Suprapubic skin (tissue), 4 donors: ENCODE measurements at places on chromosomes 4 and X. TPM values are rescaled to one million over a fixed set of nuclear protein-coding genes. Genes with fewer than 3 reads are reported as not detected.

DNA sequence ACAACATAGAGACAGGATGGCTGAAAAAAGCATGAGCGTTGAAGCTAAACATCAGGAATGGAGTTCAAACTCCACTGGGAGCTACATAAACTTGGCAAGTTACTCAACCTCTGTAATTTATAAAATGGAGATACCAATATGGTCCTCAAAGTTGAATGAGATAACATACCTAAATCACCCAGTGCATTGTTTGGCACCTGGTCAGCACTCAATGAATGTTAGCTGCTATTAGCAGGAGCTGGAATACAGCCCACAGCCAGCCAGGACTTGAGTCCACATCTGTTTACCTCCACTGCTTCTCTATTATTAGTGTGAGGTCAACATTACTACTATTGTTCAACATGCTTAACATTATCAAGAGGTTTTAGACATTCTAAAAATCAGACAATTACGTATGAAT lies 97.9 kb downstream of the NR3C2 start:
- no peak for DNase-seq
- no peak overlapping the region for H3K4me3 ChIP-seq
- no peaks in the 10 kb centered on the region for H3K36me3 ChIP-seq
- peaks cover 13% of the 10 kb centered on the region for H3K4me1 ChIP-seq
- H3K27ac ChIP-seq: no peak overlapping the region
- H3K27me3 ChIP-seq: no peaks in the 10 kb centered on the region

GRCh38 chr4:163544407-163545038 lies 50.0 kb downstream of the TMA16 start:
- peak overlapping the region; percentile 35 for H3K4me3 ChIP-seq
- no peak overlapping the region for H3K27ac ChIP-seq
- peaks cover 10% of the 10 kb centered on the region for H3K4me1 ChIP-seq
- H3K27me3 ChIP-seq: no peaks in the 10 kb centered on the region
- H3K36me3 ChIP-seq: peaks cover 5% of the 10 kb centered on the region

DNA sequence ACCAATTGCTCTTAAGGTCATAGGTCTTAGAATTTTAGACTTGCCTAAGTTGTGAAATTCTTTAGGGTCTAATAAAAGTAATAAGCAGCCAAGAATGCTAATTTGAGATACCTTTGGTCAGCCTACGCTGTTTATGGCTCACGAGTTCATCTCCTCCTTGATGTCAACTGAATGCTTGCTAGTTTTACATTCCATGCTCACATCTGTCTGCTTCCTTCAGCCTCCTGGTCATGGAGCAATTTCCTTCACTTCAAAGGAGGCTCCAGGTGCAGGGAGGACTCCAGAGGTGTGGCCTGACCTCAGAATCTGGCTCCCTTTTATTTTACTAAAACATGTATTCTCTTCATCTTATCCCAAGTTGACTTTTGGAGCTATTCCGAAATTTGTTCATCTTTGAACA lies 23.3 kb upstream of the LNX1 start:
- no peak overlapping the region for H3K27ac ChIP-seq
- H3K36me3 ChIP-seq: no peaks in the 10 kb centered on the region
- H3K4me3 ChIP-seq: no peak overlapping the region
- H3K27me3 ChIP-seq: no peaks in the 10 kb centered on the region
- H3K4me1 ChIP-seq: no peaks in the 10 kb centered on the region
- DNase-seq: no peak

The UFSP2 gene
- 20.6 TPM for total RNA-seq

GRCh38 chr4:113288696-113289095 lies 239.2 kb downstream of the ANK2 start:
- H3K27me3 ChIP-seq: no peaks in the 10 kb centered on the region
- DNase-seq: no peak
- H3K4me1 ChIP-seq: no peaks in the 10 kb centered on the region
- no peak overlapping the region for H3K27ac ChIP-seq
- H3K4me3 ChIP-seq: no peak overlapping the region

DNA sequence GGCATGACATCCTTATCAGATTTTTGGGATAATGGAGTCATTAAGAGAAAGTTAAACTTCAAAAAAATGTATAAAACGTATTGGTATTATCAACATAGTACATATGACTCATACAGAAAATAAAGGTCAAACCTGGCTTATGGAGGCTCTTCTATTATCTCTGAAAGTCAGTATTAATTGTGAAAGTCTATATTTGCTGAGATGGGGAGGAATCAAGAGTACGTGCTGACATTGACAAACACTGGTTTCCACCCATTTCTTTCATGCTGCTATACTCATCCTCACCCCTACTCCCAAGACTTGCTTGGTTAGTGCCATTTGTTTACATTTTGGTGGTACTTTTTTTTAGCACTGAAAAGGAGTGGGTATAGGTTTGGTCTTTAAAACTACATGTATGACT lies 30.8 kb upstream of the PLA2G12A start:
- no peak overlapping the region for H3K27ac ChIP-seq
- no peak overlapping the region for H3K4me3 ChIP-seq
- no peaks in the 10 kb centered on the region for H3K4me1 ChIP-seq
- no peak for DNase-seq
- H3K36me3 ChIP-seq: no peaks in the 10 kb centered on the region

GRCh38 chr4:86549163-86549788 lies 44.8 kb upstream of the PTPN13 start:
- H3K27ac ChIP-seq: no peak overlapping the region
- no peak overlapping the region for H3K4me3 ChIP-seq
- H3K36me3 ChIP-seq: no peaks in the 10 kb centered on the region
- peaks cover 4% of the 10 kb centered on the region for H3K4me1 ChIP-seq

The NAT8L gene
- 2.8 TPM for total RNA-seq

The ADH4 gene
- 0.98 TPM for total RNA-seq

GRCh38 chr4:77154761-77155499 lies 2.1 kb upstream of the CCNG2 start:
- H3K27ac ChIP-seq: no peak overlapping the region
- no peak for DNase-seq
- H3K27me3 ChIP-seq: no peaks in the 10 kb centered on the region
- no peak overlapping the region for H3K4me3 ChIP-seq

- no peak overlapping the region for H3K4me3 ChIP-seq
- no peak for DNase-seq
- no peaks in the 10 kb centered on the region for H3K36me3 ChIP-seq
- no peaks in the 10 kb centered on the region for H3K27me3 ChIP-seq
- no peak overlapping the region for H3K27ac ChIP-seq
These were observed 101.9 kb downstream of the QRFPR start for GRCh38 chr4:121278811-121279368.

GRCh38 chrX:72050011-72050410 lies 81.7 kb downstream of the RTL5 start:
- DNase-seq: no peak
- no peaks in the 10 kb centered on the region for H3K36me3 ChIP-seq
- no peaks in the 10 kb centered on the region for H3K27me3 ChIP-seq
- H3K27ac ChIP-seq: no peak overlapping the region
- no peak overlapping the region for H3K4me3 ChIP-seq

GRCh38 chr4:89797117-89797516 lies 39.8 kb downstream of the SNCA start:
- H3K36me3 ChIP-seq: no peaks in the 10 kb centered on the region
- H3K4me1 ChIP-seq: no peaks in the 10 kb centered on the region
- no peak overlapping the region for H3K27ac ChIP-seq
- H3K4me3 ChIP-seq: no peak overlapping the region
- no peak for DNase-seq
- H3K27me3 ChIP-seq: no peaks in the 10 kb centered on the region

The ARHGAP10 gene
- total RNA-seq: 59.0 TPM
